ENCODE measurements at places on chromosomes 5 and 9. TPM values are rescaled to one million over a fixed set of nuclear protein-coding genes. Genes with fewer than 3 reads are reported as not detected.
A peak's percentile ranks its signal among the peaks of the same experiment; 100 is the strongest.

ERAP2 gene
- 54.6 TPM for total RNA-seq

DNA sequence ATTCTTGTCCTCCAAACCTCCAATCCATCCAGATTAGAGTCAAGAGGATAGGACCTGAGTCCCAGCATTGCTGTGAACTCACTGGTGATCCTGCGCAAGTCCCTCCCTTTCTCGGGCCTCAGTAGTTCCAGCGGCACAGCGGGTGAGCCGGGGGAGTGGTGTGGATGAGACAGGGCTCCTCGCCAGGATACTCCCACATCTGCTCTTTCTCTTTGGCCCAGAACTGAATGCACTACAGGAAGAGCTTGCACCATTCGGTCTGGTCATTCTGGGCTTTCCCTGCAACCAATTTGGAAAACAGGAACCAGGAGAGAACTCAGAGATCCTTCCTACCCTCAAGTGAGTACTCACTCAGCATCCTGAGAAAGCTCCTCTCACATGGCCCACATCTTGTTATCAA, 6.3 kb downstream of the GPX3 start:
- H3K27me3 ChIP-seq, result no peaks in the 10 kb centered on the region
- H3K27ac ChIP-seq, result peak overlapping the region; percentile 64
- H3K36me3 ChIP-seq, result peaks cover 94% of the 10 kb centered on the region
- no peak overlapping the region for H3K4me3 ChIP-seq

DNA sequence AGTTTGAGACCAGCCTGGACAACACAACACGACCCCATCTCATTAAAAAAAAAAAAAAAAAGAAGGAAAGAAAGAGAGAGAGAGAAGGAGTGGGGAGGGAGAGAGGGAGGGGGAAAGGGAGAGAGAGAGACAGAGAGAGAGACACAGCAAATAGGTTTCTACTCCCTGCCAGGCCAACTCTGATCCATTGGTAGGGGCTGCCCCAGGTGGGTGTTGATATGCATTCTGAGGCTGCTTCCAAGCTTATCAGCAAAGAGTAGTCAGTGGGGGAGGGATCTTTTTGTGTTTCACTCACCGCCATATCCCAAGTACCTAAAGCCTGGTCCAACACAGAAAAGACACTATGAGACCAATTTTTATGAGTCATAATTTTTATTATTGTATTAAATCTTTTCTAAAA, 57.0 kb upstream of the SAP30L start:
- H3K27me3 ChIP-seq, result no peaks in the 10 kb centered on the region
- no peak for DNase-seq
- H3K4me3 ChIP-seq, result no peak overlapping the region
- peaks cover 5% of the 10 kb centered on the region for H3K36me3 ChIP-seq
- no peak overlapping the region for H3K27ac ChIP-seq
- H3K4me1 ChIP-seq, result peaks cover 16% of the 10 kb centered on the region

PCDHGB5 gene
- 4.9 TPM for total RNA-seq

DNA sequence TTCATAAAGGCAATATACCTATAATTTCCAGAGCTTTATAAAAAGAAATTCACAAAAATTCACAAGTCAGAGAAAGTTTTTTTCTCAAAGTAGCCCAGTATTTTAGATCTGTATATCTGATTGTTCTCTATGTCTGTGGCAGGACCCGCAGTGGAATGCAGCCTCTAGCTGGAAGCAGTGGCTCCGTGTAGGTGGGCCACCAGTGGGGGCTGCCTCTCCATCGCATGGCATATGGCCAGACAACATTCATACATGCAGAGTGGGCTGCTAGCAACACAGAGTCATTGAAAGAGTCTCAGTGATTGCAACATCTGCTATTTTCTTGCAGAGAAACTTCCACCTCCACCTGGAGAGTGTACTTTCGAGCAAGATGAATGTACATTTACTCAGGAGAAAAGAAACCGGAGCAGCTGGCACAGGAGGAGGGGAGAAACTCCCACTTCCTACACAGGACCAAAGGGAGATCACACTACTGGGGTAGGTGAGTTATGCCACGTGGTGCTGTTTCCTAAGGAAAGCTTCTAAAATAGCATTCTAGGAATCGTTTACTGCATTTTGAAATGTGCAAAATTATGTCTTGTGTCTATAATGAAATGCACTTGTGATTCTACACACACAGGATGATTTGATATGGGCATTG, 88.5 kb upstream of the SMC5 start:
- H3K27me3 ChIP-seq, result no peaks in the 10 kb centered on the region
- H3K4me1 ChIP-seq, result no peaks in the 10 kb centered on the region
- H3K36me3 ChIP-seq, result peaks cover 20% of the 10 kb centered on the region
- no peak overlapping the region for H3K27ac ChIP-seq
- no peak for DNase-seq

DNA sequence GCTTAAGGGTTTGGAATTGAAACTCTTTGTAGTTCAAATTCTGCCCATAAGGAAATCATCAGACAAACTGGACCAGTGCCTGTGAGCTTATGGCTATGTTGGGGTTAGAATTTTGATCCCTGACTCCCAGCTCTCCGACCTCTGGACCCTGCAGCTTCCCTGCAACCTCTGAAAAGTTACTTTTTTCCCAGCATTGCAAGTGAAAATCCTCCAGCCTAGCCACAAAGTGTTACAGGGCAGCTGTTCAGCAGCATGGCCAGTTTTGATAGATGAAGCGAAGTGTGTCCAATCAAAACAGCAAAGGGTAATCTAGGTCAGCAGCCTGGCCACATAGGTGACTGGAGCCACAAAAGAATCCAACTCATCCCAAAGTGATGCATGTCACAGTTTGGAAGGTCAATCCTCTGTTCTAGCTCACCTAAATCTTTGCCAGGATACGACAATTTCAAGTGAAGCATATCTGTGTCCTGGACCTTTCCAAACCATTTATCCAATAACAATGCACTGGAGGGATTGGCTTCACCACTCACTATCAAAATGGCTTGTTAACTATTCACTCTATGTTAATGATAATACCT, 4.7 kb upstream of the CPEB4 start:
- H3K36me3 ChIP-seq, result no peaks in the 10 kb centered on the region
- no peak overlapping the region for H3K4me3 ChIP-seq
- H3K27ac ChIP-seq, result no peak overlapping the region
- DNase-seq, result no peak

MLANA gene
- total RNA-seq, result not detected

DNA sequence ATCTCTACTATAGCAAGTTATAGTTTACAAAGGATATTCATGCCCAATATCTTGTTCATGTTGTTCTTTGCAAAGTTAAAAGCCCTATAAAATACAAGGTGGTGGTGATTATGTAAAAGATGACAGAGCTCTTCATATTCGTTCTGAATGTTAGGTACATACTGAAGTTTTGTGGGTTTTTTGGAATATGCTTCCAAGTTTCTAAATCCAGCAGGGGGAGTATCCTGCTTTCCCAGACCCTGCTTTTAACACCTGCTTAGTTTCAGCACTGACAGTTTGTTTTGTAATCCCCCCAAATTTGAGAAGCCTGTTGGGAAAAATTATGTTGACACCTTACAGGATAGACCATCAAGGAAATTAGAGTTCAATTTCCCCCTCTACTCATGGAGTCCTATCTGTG, 438.3 kb downstream of the SH3GL2 start:
- H3K4me1 ChIP-seq, result no peaks in the 10 kb centered on the region
- H3K27me3 ChIP-seq, result no peaks in the 10 kb centered on the region
- DNase-seq, result no peak
- H3K27ac ChIP-seq, result no peak overlapping the region
- no peaks in the 10 kb centered on the region for H3K36me3 ChIP-seq

All from spleen (tissue), 13 donors.